ENCODE measurements at places on chromosomes 7 and 10.

DNA sequence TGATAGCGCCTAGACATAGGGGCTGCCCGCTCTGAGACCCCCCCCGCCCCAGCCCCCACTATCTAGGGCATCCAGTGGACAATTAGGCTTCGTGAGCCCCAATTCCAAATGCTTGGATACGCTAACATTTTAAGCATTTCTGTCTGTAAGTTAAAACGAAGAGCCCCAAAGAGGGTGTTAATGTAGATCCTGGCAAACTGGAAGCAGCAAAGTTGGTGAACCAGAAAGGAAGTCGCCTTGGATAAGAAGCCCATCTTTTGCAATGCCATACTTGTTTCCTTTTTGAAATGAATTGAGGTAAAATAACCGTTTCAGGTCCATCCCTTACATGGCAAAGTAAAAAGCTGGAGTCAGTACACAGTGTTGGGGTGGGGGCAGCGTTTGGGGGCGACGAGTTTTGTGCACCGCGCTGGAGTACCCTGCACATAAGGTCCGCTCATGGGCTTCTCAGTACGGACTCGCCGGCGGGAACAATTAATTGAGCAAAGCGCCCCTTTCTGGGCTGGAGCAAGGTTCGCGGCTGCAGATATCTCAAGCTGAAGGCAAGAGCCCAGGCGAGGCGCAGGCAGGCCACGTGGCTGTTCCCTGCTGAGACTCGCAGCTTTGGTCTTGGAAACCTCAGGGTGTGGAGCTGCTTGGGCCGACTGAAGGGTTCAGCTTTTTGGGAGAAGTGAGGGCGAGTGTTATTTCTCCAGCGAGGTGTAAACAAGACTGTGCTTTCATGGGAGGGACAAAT lies 1.4 kb upstream of the TWIST1 start:
- no peak for DNase-seq

DNA sequence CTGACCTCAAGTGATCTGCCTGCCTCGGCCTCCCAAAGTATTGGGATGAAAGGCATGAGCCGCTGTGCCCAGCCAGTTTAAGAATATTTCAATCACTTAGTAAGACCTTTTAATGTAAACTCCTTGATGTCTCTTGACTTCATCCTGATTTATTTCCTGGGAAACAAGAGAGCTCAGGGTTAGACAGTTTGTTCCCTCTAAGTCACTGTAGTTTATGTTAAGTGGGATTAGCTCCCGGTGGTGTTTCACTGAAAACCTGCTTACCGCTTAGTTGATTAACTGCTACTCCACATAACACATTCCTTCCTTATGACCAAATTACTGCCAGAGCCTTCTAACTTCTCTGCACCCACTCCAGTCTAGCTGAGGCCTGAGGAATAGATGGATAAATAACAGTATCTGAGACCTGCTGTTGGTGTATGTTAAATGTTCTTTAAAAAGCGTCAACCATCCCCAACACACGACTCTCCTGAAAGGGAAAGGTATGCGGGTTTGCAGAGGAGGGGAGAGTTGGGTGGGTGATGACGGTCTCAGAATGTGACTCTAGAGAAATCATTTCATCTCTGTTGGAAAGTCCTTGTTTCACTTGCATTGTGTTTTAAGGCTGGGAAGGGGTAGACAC lies 48.7 kb downstream of the CREB3L2 start:
- DNase-seq, result no peak

DNA sequence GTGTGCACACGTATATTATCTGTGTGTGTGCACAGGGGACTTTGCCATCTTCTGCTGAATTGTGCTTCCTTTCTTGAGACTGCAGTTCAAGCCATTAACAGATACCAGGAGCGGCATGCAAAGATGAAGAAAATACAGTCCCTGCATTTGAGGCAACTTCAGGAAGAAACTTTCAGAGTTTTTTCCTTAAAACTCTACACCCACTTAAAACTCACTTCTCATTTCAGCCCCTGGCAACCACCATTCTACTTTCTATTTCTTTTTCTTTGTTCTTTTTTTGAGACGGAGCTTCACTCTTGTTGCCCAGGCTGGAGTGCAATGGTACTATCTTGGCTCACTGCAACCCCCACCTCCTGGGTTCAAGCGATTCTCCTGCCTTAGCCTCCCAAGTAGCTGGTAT lies 448.9 kb upstream of the ZMIZ1 start:
- DNase-seq, result no peak

DNA sequence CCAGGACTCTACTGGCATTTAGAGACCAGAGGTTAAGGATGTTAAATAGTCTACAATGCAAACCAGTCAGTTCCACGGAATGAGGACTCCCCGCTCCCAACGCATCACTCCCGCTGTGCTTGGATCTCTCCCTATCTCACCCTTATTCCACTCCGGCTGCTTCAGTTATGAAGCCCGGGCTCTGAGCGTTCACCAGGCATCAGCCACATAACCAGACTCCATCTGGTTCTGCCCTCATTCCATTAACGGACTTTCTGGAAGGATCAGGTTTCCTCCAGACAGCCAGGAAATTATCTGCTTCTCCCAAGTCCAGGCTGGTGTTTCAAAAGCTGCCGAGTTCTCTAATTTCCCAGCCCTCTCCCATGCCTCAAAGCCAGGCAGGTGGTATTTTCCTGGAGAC lies 499.3 kb downstream of the GLRX3 start:
- no peak for DNase-seq

DNA sequence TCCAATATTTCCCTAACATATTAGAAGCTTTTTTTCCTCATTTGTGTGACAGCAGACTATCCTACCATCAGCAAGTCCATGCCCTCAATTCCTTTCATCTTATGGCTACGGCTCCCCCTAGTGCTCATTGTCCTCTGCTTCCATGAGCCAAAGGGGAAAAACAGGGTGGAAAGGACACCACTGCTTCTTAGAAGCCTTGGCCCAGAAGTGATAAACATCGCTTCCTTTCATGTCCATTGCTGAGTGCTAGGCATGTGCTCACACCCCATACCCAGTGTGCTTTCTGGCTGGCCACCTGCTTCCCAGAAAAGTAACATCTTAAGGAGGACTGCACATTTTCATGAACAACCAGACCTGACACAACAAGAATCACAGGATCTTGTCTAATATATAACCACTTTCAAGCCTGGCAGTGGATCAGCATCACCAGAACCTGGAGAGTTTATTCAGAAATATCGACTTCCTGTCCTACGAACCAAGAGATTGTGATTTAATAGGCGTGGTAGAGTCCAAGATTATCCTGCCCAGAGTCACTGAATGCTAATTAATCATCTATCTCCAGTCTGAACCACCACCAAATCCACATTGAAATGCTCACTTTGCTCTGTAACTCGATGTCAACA lies 650.5 kb upstream of the SORCS1 start:
- no peak for DNase-seq

DNA sequence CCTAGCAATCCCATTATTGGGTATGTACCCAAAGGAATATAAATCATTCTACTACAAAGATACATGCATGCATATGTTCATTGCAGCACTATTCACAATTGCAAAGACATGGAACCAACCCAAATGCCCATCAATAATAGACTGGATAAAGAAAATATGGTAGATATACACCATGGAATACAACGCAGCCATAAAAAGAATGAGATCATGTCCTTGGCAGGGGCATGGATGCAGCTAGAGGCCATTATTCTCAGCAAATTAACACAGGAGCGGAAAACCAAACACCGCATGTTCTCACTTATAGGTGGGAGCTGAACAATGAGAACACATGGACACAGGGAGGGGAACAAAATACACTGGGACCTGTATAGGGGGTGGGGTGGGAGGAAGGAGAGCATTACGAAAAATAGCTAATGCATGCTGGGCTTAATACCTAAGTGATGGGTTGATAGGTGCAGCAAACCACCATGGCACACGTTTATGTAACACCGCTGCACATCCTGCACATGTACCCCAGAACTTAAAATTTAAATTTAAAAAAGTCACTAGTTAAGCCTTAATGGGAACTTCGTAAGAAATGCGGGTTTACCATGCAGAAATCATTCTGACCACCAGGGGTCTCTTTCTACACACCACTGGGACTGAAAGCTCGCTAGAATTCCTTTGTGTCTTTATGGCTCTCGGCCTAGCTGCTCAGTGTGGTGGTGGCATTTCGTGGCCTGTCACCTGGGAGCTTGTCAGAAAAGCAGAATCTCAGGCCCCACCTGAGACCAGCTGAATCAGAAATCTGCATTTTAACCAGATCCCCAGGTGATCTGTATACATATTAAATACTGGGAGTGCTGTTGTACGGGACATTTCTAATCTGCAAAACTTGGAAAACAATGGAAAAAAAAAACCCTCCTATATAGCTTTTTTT lies 9.5 kb downstream of the ANKRD1 start:
- DNase-seq, result peak; percentile 16

GRCh38 chr7:152522571-152523067 lies 86.8 kb upstream of the KMT2C start:
- DNase-seq, result no peak

- DNase-seq, result no peak
These were observed 64.4 kb upstream of the ITGA8 start for GRCh38 chr10:15783941-15784636.

DNA sequence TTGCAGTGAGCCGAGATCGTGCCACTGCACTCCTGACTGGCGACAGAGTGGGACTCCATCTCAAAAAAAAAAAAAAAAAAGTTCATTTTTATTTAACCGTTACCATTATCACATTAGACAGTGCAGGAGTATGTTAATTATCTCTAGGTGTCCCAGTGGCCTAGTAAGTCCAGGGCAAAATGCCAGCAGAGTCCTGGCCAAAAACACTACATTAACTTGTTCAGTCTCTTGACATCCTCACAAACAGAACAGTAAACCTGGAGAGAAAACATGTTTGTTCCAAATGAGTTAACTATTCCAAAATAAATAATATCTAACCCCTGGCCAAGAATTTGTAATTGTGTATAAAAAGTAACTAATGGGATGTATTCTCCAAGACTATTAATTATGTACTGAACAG lies 43.2 kb downstream of the PTPRZ1 start:
- no peak for DNase-seq

GRCh38 chr7:104980841-104981671 lies 32.9 kb upstream of the KMT2E start:
- DNase-seq, result no peak

GRCh38 chr7:30436046-30436445 lies 42.5 kb downstream of the NOD1 start:
- DNase-seq, result no peak

DNA sequence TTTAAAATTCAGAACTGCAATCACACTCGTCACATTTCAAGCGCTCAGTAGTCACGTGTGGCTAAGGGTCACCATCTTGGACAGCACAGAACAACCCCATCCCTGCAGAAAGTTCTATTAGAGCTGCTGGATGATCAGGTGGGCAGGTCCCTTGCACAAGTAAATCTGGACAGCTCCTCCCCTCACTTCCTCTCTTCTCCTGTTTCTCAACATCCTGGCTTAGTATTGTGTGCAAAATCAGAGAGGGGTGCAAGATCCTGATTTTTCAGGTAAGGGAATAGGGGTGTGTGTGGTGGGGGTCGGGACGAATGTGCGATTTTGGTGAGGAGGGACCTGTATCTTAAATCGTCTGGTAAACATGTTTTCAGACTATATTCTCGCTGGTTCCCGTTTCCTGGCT lies at the start of gene GIMAP4:
Gene GIMAP4, plus strand, starts transcription at position 222 of the 400 bp plus-strand sequence. CDS start 2,512 bp downstream, outside the sequence.
- no peak for DNase-seq

GRCh38 chr10:104306897-104307296 lies 31.4 kb downstream of the ITPRIP start:
- no peak for DNase-seq

- DNase-seq, result no peak
These were observed 234.3 kb upstream of the IGFBP3 start for GRCh38 chr7:46155367-46155766.

DNA sequence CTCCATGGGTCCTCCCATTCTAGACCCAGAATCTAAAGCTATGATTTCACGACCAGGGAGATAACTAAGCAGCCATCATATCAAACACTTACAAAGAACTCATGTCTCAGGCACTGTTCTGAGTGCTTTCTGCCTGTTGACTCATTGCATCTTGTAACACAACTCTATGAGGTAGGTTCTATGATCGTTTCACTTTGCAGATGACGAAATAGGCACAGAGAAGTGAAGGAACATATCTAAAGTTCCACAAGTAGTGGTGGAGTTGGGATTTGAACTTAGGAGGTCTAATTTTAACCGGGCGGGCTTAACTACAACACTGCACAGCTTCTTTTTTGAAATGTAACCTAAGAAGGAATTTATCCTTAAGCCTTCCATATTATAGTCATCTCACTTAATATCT lies 2.9 kb downstream of the RBP4 start:
- DNase-seq, result no peak

DNA sequence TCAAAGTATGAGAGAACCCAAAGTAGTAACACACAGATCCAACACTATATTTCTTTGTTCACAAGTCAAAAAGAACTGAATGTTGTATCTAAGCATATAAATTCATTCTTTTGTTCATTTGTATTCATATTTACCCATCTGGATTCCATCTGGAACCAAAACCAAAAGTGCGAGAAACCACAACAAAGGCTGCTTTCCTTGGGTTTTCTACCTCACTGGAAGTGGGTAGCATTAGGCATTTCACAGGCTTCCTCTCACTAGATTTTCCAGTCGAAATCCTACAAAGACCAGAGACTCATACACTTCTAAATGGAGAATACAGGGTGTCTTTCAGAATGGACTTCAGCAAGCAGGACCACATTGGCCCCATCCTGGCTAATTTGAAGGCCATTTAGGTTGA lies 109.8 kb upstream of the WNT16 start:
- DNase-seq, result no peak

DNA sequence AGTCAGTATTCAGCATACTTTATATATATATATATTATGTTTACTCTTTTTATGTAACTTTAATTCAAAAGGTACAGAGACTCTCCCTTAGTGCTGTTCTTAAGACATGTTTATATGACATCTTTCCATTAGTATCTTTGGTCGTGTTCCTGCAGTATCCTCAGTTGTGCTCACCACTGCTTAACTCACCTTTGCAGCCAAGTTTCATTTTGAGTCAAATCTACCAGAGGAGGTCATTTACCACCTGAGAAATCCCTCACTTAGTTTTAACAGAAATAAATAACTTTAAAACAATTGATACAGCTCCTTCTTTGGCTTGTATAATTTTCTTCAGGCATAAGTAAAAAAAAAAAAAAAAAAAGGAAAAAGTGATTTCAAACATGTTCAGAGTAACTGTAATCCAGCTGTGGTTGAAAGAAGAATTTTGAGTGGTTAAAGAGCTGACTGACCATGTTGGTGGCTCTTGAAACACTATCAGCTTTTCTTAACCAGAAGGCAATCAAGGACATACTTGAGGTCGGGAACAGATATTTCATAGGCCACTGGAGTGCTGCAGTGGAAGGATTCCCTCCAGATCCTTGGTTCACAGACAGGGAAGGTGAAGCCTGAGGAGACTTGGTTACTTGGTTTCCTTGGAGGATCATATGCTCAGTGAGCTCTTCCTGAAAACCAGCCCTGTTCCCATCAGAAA lies 116.8 kb downstream of the AUTS2 start:
- DNase-seq, result no peak

Measured in stimulated activated CD4-positive, alpha-beta T cell treated with anti-CD3 and anti-CD28 coated beads, Interleukin-12 subunit alpha, Interleukin-12 subunit beta, amount 100 ng/mL, for 4 hours (primary cell).